Stimulated activated CD4-positive, alpha-beta T cell treated with anti-CD3 and anti-CD28 coated beads, Interleukin-1b, Interleukin-23, amount 100 ng/mL, for 1 hour (primary cell): ENCODE measurements at places on chromosomes 13 and 19.

- no peak for DNase-seq
These were observed 1.2 kb upstream of the TMEM59L start for GRCh38 chr19:18611327-18612050.

DNA sequence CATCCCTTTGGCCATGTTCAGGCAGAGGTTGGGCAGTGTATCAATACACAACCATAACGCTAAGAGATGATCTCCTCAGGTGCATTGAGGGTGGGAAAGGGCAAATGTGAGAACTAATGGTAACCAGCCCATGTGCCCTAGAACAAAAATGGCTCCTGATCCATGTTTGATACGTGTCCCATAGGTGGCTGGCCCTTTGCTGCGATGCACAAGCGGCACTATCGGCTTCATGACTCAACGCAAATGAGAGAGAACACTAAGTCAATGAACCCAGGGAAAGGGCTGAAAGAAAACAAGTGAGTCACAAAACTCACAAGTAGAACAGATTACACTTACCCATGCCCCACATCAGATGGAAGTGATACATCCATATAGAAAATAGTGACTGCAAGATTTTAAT, 201.7 kb downstream of the ABCC4 start:
- DNase-seq, result no peak

DNA sequence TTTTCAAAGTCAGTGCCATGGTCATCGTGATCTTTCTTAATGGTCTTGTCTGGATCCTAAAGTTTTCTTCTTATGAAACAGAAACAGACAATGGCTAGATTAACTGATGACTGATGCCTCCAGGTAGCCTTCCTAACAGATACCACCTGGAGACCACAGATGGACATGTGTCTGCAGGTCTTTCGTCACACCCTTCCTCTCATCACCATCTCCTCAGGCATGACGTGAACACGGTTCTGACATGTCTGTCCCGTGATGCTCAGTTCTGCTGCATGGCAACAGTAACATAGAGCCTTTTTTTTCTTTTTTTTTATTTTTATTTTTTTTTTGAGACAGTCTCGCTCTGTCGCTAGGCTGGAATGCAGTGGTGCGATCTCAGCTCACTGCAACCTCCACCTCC, 13.1 kb upstream of the LAMP1 start:
- DNase-seq, result no peak

- no peak for DNase-seq
These were observed 10.0 kb upstream of the IGSF23 start for GRCh38 chr19:44603201-44603945.

- no peak for DNase-seq
These were observed 167.5 kb upstream of the TSHZ3 start for GRCh38 chr19:31516756-31517155.

DNA sequence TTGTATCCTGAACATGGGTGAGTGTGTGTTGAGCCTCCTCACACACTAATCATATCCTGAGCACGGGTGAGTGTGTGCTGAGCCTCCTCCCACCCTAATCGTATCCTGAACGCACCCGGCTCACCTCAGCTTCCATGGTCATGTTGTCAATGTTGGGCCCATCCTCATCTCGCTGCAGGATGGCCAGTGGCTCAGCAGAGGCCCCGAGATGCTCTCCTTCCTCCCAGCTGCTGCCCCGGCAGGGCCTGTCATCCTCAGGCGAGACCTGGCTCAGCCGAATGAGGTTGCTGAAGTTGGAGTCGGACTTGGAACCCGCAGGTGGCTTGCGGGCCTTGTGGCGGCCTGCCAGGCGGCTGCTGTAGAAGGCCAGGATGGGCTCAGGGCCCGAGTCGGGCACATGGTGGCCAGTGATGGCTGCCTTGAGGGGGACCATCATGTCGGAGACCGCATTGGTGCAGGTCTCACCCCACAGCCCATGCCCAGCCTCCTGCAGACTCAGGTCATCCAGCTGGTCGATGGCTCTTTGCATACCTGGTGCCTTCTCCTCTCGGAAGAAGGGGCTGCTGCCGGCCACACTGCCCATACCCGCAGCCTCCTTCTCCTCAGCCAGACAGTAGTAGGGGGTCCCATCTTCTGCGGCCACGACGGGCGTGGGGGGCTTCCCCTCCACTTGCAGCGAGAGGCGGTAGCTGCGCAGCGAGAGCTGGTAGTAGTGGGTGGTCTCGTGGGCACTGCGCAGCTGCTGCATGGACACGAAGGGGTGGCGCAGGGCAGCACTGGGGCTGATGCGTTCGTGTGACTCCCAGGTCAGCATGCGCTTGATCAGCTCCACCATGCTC, 9.6 kb downstream of the HIPK4 start:
- DNase-seq, result no peak

DNA sequence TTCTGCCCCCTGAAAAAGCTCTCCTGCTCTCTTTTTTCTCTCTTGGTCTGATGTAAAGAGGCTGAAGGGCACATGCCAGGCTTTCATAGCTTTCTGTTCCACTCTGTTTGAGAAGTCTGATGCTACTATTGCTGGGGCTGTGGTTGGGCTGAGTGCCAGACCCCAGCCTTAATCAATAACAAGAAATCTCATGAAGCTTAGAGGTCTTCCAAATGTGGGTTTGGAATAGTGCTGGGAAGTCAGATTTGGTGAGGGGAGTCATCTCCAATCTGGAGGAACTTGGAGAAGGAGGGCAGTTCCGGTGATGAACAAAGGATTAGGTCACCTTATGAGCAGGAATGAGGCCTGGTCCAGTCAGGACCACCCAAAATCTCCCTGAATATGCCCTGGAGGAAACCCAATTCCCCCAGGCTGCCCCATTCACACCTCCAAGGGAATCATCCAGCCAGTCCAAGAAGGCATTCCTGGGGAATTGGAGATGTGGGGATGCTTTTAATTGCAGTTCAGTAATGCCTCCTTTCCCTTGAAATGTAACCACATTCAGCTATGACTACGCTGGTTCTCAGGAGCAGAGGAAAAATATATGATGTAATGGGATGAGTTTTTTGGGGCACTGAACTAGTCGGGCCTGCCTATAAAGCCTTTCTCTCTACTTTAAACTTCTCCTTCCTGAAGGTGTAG, 102.0 kb downstream of the STARD13 start:
- DNase-seq, result no peak

- no peak for DNase-seq
These were observed 5.9 kb upstream of the FBN3 start for GRCh38 chr19:8155318-8155717.

- DNase-seq, result no peak
These were observed 23.2 kb downstream of the ZIC5 start for GRCh38 chr13:99948411-99948810.

GRCh38 chr13:78476910-78477309, 126.4 kb downstream of the POU4F1 start:
- no peak for DNase-seq

- peak; percentile 17 for DNase-seq
These were observed 43.7 kb upstream of the ADGRE5 start for GRCh38 chr19:14337510-14337909.

DNA sequence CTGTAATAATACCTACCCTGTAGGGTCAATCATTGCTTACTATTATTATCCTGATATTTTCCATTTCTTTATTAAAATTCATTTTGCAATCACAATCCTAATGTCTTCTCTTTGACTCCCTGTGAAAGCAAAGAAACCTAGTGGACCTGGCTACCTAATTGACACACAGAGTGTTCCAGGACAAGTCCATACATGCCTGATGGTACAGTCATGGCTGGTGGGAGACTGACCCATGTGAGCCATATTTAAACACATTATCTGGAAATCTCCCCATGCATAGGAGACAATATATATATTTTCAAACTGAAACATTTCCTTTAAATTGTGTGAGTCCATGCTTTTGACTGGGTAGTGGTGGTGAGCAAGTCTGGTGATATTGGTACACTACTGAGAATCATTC, 230.6 kb upstream of the DACH1 start:
- DNase-seq, result no peak

- DNase-seq, result no peak
These were observed 253.8 kb downstream of the KLF12 start for GRCh38 chr13:73880365-73880764.

DNA sequence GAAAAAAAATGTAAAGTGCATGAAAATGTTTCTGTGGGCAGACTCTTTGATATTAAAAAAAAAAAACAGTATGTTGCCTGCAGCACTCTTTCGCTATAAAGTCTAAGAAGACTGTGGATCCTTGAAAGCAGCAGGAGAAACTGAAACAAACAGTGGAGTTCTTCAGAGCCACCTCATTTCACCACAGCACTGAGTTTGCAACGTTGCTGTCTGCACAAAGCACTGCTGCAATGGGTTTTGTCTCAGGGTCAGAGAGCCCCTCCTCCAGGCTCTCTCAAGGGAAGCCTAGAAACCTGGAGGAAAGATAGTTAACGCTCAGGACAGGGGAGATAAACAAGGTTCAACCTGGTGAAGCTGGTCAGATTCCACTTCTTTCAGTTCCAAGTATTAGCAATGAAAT, 248.7 kb downstream of the EFNB2 start:
- no peak for DNase-seq

- DNase-seq, result no peak
These were observed 13.7 kb downstream of the EIF3K start for GRCh38 chr19:38632476-38633213.

- no peak for DNase-seq
These were observed 34.6 kb upstream of the KATNAL1 start for GRCh38 chr13:30341815-30342570.
